ENCODE measurements at places on chromosomes 5 and 9.

GRCh38 chr9:127366594-127366993 lies 30.4 kb upstream of the SLC2A8 start:
- no peak for DNase-seq

- no peak for DNase-seq
Measured at GRCh38 chr5:43294226-43294625, 19.0 kb downstream of the HMGCS1 start.

- no peak for DNase-seq
Measured at GRCh38 chr5:154046486-154046885, 7.7 kb downstream of the MFAP3 start.

DNA sequence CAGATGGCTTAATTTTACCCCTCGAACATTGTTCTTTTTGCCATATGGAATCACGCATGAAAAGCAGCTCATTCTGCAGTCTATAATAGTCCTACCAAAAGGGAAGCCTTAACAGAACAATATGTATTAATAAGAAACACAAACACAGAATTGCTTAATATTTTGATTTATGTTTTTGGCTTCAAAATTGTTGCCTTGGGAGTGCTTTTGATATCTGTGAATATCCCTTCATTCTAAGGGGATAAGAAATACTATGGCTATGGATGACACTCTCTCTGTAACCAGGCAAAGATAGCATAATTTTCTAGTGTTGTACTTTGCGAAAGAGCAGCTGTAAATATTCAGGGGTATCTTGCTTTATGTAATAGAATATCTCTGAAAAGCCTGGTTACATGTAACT lies 26.3 kb upstream of the CFAP95 start:
- no peak for DNase-seq

- no peak for DNase-seq
Measured at GRCh38 chr9:108278341-108278740, 577.4 kb downstream of the ACTL7B start.

DNA sequence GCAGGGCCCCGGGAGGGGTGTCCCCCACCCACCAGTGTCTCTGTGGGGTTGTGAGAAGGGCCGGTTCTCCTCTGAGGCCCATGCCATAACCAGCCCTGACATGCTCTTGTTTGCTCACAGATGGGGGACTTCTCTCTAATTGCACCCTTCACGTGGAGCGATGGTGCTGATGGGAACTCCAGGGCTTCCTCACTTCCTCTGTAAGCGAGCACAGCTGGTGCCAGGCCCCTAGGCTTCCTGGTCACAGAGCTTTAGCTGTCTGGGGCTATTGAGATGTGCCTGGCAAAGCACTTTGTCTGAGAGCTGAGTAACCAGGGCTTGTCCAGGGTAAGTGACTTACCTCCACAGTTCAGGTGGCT lies 36.4 kb downstream of the PHF2 start:
- DNase-seq: no peak

DNA sequence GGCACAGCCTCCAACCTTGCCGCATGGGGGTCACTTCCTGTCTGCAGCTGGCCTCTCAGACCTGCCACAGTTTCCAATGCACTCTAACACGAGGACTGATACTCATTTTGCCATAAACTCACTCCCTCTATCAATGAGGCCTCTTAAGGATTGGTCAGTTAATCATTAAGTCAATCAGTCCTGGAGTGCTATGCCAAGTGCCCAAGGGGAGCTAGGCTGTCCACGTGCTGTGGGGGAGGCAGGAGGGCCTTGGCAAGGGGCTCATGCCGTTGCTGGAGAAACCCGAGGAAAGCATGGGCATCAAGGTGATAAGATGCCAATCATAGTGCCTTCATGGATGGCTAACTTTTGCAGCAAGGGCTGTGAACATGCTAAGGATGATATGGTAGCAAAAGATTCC lies 1.7 kb upstream of the ALDH1B1 start:
- DNase-seq: no peak

DNA sequence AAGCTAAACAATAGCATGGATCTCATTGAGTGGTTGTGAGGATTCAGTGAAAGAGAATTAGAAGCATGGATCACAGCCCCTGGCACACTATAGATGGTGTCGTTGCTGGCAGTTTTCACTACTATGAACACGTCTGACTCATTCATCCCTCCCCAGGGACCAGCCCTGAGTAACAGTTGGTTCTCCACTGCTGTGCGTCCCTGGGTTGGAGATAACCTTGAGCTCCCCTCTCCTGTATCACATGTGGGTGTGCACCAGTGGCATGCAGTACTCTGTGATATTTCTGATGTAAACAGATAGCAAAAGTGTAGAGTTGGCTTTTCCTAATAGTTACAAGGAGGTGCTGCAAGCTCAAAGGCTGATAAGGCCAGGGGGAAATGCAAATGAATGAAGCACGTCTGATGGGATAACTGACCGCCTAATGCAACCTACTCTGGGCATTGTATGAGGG lies 8.8 kb upstream of the LCP2 start:
- no peak for DNase-seq

- DNase-seq: no peak
Measured at GRCh38 chr5:127804886-127805426, 101.8 kb downstream of the CCDC192 start.

GRCh38 chr5:140344683-140345423 lies 1.6 kb downstream of the HBEGF start:
- DNase-seq: no peak

- DNase-seq: no peak
Measured at GRCh38 chr9:4225291-4226028, 74.4 kb downstream of the GLIS3 start.

DNA sequence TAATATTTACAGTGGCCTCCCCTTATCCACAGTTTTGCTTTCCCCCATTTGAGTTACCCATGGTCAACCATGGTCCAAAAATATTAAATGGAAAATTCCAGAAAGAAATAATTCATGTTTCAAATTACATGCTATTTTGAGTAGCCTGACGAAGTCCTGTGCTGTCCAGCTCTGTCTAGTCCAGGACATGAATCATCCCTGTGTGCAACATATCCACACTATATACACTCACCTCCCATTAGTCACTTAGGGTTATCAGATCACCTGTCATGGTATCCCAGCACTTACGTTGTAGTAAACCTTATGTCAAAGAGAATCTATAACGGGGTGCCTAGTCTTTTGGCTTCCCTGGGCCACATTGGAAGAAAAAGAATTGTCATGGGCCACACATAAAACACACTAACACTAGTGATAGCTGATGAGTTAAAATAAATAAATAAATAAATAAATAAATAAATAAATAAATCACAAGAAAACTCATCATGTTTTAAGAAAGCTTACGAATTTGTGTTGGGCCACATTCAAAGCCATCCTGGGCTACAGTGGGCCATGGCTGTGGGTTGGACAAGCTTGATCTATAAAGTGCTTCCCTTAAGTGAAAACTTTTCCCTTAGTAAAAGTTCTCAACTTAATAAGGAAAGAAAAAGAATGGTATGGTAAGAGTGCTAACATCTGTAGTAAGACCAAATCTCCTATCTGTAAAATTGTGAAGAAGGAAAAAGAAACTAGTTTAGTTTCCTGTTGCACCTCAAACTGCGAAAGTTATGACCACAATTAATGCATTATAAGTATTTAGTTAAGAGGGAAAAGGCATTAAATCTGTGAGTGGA lies 15.9 kb upstream of the OMD start:
- no peak for DNase-seq

DNA sequence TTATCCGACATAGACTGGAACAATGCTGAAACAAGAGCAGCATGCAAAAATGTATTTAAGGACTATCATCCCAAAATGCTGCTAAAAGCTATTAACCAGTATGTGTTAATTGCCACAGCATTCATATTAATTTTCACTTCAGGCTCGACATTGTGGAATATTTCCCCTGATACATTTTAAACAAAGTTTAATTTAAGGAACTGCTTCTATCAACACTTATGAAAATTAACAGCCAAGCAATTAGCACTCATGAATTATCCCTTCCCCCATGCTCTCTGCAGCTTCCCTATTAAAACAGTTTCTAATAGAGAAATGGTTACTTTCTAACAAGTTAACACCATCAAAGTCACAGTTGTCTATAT lies 54.8 kb downstream of the MAPKAP1 start:
- no peak for DNase-seq

GRCh38 chr9:99682378-99682777 lies 139.3 kb upstream of the NR4A3 start:
- DNase-seq: no peak

GRCh38 chr9:78963911-78964310 lies 607.9 kb upstream of the TLE4 start:
- DNase-seq: no peak

- no peak for DNase-seq
Measured at GRCh38 chr9:98383758-98384157, 128.3 kb upstream of the TBC1D2 start.

- no peak for DNase-seq
Measured at GRCh38 chr5:36279054-36279698, 22.5 kb downstream of the RANBP3L start.

DNA sequence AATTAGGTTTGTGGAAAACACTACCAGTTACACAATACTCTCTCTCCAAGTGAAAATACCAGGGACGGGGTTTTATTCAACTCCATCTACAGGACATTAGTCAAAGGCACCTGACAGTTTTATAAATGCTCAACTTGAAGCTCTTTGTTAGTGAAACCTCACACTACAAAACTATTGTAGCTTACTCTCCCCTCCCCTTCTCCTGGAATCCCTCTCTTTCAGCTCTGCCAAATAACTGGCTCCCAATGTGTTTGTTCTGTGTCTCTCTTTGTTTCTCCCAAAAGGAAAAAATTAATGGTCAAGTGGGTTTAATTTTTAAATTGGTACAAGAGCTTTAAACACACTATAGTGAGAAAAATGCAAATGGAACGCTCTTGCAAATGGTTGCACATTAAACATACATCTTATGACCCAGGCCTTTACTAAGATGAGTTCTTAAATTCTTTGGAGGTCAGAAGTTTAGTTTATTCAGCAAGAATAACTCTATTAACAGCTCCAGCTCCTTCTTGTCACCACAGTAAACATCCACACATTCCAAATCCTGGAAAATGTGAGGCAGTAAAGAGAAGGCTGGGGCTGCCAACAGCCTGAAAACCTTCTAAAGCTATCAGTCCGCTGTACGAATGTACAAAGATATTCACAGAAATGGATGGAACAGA lies 48.4 kb downstream of the ZNF608 start:
- DNase-seq: no peak

GRCh38 chr9:131194762-131195161 lies 69.4 kb downstream of the NUP214 start:
- no peak for DNase-seq

- peak; percentile 56 for DNase-seq
Measured at GRCh38 chr9:91193658-91194391, 167.9 kb downstream of the AUH start.

GRCh38 chr9:87640385-87640795 lies 85.5 kb upstream of the CTSL start:
- no peak for DNase-seq

DNA sequence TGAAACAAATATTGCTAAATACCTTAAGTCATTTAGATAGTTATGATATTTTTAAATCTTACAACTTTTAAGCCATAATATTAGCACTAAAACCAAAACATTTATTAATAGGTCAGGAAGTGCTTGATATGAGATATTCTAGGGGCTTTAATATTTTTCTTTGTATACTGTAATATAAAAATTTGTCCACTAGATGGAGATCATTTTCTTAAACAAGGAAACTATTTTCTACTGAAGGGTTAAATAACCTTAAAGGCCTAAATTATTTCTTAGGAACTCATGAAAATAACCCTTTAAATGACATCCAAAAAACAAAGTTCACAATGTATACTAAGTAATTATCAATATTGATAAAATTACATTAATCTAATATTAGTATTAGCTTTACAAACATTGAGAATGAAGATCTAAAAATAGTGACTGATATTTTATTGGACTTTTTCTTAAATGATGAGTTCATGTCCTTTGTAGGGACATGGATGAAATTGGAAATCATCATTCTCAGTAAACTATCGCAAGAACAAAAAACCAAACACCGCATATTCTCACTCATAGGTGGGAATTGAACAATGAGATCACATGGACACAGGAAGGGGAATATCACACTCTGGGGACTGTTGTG lies 635.7 kb downstream of the RAB3C start:
- DNase-seq: no peak

DNA sequence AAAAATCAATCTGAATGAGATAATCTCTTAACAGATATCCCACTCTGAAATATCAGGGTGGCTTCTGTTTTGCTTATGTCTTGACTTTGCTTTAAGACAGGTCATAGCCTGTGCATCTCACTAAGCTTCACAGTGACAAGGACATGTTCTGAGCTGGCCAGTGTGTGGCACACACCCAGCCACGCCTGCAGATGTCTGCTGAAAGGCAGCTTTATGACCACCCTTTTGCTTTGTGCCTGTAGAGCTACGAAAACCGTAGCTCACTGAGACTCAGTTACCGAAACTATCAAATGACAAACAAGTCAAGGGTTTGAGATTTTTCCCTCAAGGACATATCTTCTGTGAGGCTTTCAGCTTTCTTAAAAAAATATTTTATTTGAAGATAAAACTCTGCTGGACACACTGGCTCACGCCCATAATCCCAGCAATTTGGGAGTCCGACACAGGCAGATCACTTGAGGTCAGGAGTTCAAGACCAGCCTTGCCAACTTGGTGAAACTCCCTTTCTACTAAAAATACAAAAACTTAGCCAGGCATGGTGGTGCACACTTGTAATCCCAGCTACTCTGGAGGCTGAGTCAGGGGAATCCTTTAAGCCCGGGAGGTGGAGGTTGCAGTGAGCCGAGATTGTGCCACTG lies 233.2 kb downstream of the SPATA31A1 start:
- no peak for DNase-seq

- no peak for DNase-seq
Measured at GRCh38 chr9:114908805-114909448, 21.5 kb downstream of the TNFSF8 start.

DNA sequence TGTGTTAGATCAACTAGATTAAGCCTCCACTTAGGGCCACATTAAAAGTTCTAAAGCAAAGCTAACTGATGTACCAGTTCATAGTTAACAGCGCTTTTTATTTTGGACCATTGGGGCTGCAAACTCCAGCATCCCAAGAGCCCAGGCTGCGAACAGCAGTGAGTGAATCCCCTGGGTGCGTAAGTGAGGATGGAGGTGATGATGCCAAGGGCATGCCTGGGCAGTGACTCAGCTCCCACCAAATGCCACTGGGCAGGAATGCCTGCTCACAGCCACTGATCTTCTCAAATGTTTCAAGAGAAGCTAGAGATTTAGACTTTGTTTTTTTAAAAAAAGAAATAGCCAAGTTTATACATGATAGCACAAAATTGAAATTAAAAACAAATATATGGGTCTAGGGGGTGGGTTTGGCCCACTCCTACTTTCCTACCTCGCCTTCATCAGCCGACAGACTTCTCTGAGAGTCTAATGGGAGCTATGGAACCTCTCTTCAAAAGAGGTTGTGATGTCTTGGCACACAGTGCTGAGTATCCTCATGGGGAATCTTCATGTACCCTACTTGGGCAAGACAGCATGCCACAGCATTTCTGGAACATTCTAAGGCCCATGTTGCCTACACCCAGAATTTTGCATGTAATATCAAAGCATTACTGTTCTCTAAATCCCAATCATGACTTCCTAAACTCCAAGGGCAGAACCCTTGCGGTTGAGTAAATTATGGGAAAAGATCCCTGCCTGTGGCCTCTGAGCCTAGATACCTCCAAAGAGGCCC lies 398.1 kb downstream of the EBF1 start:
- DNase-seq: no peak

Data from memory B cell (primary cell).